Retinal pigment epithelial cell (primary cell): ENCODE measurements at places on chromosomes 12 and 14.

GRCh38 chr14:48584031-48584430 is 908.6 kb upstream of the MDGA2 start:
- DNase-seq: no peak

DNA sequence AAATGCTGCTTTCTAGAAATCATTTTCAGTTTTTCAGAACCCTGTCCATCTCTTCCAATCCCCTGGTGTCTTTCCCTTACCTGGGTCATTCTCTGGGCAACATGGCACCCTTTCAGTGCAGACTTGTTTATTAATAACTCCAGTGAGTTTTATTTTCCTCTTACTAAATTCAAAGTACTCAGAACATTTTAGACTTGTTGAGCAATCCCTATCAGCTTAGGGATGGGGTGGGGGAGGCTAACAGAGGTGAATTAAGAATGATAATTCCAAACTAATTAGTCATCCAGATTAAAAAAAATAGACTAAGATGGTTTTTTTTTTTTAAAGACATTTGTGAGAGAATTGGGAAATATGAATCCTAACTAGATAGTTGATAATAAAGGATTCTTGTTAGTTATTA is 10.7 kb downstream of the GPRC5A start:
- DNase-seq: peak; percentile 70

GRCh38 chr12:68157380-68157779 is 2.2 kb downstream of the IFNG start:
- DNase-seq: no peak

- DNase-seq: no peak
These were observed 29.3 kb downstream of the MYF5 start for GRCh38 chr12:80745851-80746505.

DNA sequence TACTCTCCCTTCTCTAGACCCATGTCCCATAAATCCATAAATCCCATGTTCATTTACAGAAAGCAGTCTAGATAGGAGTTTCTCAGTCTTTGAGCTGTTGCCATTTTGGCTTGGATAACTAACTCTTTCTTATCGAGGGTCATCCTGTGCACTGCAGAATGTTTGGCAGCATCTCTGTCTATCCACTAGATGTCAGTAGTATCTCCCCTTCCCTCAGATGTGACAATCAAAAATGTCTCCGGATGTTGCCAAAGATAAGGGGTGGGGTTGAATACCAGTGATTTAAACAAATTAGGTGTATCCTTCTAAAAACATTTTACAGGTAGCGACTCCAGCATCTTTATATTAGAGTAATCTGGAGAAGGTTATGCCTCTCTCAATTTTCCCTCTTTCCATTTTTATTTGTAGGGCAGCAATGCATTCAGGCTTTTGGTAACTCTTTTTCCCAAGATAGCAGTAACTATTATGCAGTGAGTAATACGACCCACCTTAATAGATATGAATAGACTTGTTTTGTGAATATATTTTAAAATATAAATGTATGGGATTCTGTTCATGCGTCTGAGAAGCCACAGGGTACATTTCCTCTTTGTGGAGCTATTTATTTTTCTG is 100.7 kb downstream of the LRRK2 start:
- DNase-seq: no peak

GRCh38 chr12:666766-667308 is 3.6 kb upstream of the NINJ2 start:
- no peak for DNase-seq

DNA sequence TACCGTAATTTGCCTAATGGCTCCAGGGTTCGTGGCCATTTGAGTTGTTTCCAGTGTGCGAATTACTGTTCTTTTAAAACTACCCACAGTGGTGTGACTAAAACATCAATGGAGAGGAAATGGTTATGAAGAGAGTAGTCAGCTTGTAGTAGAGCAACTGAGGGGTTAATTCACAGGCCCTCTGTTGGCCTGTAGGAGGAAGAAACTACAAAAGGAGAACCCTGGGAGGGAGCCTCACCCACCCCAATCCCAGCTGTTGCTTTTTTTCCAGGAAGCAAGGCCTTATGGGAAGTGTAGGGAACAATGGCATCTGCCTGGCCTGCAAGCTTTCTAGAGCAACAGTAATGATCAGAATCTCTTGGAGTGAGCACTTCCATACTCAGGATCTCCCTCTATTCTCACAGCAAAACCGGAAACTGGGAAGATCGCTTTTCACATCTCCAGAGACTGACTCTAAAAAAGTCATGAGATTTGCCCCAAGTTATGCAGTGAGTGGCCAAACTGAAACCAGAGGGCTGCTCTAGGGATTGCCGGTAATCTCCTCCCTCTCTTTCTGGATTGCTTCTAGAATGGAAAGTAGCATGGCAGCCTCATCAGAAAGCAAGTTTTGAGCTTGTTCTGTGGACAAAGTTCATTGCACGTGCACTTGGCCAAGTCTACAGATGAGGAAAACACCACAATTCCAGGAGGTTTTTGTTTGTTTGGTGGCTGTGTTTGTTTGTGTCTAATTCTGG is 125.3 kb upstream of the PWP1 start:
- DNase-seq: no peak

DNA sequence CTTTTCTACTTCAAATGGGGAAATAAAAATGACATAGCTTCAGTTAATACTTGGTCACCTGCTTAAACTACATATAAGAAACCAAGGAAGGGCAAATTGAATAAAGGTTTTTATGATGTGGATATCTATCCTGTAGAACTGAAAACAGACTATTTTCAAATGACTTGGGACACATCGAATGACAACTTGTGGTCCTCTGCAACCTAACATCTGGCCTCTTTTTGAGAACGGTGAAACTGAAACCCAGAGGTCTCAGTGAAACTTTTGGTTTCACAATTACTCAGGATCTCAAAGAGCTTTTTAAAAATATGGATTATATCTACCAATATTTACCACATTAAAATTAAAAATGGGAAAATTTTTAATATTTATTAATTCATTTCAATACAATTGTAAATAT is 65.2 kb downstream of the PPP2R5E start:
- DNase-seq: no peak

GRCh38 chr12:12519354-12519998 is 43.2 kb downstream of the DUSP16 start:
- no peak for DNase-seq
